ENCODE measurements at places on chromosomes 16 and 17.

DNA sequence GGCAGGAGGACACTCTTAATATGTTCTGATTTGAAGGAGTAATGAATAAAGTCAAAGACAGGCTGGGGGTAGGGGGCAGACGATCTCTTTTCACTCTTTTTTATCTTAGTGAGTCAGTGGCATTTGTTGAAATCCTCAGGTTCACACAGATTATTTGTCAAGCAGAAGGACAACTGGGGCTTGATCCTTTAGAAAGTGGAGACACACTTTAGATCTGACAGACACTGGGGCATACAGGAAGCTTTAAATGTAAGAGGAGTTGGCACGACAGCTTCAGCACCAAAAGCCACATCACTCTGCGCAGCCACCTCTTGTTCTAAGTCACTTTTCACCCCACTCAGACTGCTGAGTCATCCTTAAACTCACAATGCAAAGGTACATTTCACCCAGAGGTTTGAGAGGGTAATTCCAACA is 121.5 kb downstream of the STXBP4 start:
- DNase-seq = no peak

DNA sequence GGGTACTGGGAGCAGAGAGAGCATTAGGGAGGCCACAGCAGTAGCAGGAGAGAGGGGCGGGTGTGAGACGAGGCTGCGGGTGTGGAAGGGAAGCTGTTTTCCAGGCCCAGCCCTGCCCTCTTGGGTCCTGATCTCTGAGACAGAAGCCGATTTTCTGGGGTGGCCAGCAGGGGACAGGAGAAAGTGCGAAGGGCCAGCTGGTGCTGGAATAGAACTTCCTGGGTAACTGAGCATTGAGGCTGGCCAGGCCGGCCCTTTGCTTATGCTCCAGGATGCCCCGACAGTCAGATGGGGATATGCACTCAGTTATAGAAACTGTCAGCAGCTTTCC is 804 bp downstream of the BTBD17 start:
- no peak for DNase-seq

GRCh38 chr17:17348872-17349723 is 45.9 kb downstream of the NT5M start:
- DNase-seq = no peak

GRCh38 chr16:667780-668518 is at the start of gene RHOT2:
Gene RHOT2 (plus strand): TSS chr16:668132. CDS start chr16:668200, 68 bp downstream.
- no peak for DNase-seq

DNA sequence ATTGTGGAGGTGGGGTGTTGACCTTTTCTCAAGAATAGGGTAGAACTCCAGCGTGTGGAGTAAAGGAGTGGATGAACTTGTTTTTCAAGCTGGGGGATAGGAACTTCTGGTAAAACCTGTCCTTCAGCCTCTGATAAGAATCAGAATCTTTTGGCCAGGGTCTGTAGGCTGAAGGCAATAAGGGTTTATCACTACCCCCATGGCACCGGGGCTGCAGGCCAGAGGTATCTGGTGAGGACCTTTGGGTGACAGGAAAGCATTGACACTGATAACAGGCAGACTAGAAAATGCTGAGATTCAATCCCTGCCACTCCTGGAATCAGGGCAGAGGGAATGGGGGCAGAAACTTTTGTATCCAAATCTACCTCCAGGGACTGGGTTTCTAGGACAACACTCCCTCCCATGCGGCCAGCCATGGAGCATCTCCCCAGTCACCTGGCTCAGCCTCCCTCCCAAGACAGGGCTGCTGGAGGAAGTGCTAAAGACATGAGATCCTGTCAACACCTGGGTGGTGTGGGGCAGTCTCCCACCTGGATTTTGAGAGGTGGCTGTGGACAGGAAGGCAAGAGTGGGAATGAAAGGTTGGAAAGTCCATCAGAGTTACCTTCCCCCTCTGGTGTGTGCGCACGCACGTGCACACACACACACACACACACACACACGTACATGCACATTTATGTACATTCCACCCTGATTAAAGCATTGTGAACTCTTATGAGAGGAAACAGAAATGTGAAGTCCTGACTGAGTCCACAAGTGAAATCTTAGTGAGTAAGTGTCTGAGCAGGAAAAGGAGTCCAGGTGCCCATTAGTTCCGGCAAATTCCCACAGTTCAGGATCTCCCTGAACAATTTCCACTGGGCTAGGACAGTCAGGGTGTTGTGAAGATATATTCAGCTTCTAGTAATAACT is 53.1 kb upstream of the MARCHF10 start:
- no peak for DNase-seq

- no peak for DNase-seq
Observed at GRCh38 chr16:84111525-84111924, 5.2 kb downstream of the MBTPS1 start.

DNA sequence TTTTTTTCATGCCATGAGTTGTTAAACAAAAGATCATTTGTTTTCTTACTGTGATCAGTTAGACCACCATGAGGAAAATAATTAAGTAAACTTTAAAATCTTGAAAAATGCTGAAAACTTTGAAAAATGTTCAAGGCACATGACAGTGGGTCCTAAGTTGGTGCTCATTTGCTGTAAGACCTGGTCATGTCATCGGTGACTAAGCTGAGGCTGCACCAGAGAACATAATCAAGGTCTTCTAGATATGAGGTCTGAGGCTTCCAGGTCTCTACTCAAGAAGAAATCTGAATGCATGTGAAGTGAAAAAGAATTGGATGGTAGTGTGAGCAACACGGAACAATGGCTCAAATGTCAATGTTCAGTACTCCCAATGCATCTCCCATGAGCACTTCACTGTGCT is 87.6 kb downstream of the CFDP1 start:
- no peak for DNase-seq

GRCh38 chr17:38563362-38564253 is 42.1 kb downstream of the SRCIN1 start:
- DNase-seq = no peak

DNA sequence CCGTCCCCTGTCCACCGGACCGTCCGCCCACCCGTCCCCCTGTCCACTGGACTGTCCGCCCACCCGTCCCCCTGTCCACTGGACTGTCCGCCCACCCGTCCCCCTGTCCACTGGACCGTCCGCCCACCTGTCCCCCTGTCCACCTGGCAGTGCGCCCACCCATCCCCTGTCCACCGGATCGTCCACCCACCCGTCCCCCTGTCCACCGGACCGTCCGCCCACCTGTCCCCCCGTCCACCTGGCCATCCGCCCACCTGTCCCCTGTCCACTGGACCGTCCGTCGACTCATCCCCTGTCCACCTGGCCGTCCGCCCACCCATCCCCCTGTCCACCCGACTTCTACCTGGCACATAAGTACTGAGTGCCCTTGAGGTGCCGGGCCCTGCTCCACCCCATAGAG is 76.6 kb downstream of the LMF1 start:
- DNase-seq = no peak

DNA sequence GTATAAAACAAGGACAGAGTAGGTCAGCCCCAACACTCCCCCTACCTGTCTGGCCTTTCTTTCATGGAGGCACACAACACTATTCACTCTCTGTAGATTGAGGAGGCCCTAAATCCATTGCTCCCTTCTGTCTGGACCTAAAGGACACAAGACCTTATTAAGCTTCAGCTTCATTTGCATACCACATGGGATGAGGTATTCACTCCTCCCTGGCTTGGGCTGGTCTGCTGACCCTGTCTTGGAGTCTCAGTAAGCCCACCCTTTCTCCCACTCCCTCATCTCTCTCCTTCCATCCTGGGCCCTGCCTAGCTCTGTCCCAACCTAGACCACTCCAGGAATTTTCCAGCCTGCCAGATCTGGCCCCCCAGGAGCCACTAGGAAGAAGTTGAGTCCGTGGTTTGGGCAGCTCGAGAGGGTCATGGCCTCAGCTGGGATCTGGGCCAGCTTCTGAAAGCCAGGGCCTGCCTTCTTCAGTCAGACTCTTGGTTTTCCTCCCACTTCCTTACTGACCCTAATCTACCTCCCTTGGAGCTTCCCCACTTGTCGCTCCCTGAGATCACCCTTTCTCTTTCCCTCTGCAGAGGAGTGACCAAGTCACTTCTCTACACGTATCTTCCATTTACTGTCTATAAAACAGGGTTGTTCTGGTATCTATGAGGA is 6.5 kb upstream of the LLGL1 start:
- peak; percentile 8 for DNase-seq

- no peak for DNase-seq
Observed at GRCh38 chr17:73759324-73759723, 115.1 kb upstream of the SDK2 start.

DNA sequence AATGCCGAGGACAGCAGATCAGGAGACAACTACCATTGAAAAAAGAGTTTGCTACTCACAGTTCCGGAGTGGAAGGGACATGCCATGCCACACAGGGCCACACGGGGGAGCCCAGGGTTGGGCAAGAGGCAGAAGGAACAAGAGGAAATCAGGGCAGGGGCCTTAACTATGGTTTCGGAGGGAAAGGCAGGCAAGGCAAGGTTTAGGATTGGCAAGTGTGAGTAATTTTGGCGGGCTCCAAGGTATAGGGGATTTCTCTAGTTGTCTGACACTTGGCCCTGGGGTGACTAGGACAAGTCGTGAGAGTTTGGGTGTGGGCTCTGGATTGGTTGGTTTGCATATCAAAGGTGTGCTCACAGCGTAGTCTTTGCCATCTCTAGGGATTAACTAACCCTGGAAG is 27.0 kb upstream of the NTN1 start:
- DNase-seq = no peak

GRCh38 chr16:88526008-88526905 is 43.9 kb upstream of the ZC3H18 start:
- DNase-seq = no peak

GRCh38 chr17:59397316-59398073 is 66.0 kb downstream of the YPEL2 start:
- DNase-seq = no peak

DNA sequence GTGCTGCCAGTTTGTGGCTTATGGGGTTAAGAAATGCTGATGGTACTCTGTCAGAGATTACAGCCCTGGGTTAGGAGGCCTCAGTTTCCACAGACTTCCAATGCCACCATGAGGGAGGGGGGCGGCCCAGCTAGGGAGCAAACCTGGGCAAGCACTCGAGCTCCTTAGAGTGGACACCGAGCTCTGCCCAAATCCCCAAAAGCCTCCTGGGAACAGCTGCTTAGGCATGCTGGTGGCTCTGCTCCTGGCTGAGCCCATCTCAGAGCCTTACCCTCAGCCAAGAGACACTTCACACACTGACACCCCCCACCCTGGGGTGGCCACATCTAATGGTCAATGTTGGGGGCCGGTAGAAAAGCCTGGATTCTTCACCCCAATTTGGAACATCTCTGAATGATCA is 66.1 kb downstream of the C16orf78 start:
- no peak for DNase-seq

GRCh38 chr17:72274614-72275013 is 153.8 kb downstream of the SOX9 start:
- no peak for DNase-seq

- no peak for DNase-seq
Observed at GRCh38 chr17:30160419-30161172, 44.0 kb downstream of the NSRP1 start.

GRCh38 chr17:56545106-56545505 is 48.4 kb upstream of the NOG start:
- DNase-seq = no peak

DNA sequence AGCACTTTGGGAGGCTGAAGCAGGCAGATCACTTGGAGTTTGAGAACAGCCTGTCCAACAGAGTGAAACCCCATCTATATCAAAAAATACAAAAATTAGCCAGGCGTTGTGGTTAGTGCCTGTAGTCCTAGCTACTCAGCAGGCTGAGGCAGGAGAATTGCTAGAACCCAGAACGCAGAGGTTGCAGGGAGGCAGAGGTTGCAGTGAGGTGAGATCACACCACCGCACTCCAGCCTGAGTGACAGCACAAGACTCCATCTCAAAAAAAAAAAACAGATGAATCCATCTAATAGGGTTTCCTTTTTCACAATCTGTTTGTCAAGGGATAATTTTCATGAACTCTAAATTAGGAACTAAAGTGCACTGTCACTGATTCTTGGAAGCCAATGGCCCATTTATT is 99.0 kb downstream of the PARN start:
- DNase-seq = no peak

- no peak for DNase-seq
Observed at GRCh38 chr16:11506741-11507305, 79.9 kb downstream of the LITAF start.

DNA sequence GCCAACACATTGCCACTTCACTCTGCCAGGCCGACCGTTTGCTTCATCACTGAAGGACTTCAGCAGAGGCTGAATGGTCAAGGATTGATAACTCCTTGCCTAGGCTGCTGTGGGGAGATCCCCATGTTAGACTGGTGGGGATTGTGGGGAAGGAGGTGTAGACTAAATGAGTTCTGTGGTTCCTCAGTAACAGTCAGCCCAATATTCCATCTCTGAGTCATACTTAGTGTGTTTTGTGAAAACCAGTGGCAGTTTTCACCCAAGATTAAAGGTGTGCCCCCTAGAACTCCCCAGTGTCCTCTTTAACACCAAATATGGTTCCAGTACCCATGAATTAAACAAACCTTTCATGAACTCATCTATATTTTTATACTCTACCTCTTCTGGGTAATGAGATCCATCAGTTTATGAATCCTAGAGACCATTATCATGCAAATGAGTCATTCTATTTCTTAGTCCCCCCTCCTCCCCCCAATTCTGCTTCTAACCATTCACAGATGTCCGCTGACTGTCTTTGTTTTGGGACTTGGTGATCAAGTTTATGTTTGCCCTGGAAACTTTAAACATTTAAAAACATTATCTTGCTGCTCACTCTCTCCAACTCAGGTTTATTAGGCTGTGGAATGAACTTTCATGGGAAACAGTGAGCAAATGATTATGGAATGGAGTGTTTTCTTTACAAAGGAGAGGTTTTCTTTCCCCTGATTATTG is 66.8 kb upstream of the GAS7 start:
- DNase-seq = no peak

DNA sequence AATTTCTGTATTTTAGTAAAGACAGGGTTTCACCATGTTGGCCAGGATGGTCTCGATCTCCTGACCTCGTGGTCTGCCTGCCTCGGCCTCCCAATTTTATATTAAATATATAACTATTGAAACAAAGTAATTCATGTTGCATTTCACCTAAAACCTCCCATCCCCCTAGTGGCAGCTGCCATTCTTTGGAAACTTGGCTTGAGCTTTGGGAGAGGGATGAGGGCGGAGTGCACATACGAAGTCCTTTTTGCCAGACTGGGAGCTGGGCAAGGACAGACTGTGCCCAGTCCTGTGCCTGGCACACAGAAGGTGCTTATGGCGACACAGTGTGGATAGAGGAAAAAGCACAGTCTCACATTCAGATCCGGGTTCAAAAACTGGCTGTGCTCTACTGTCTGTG is 83.8 kb downstream of the NETO2 start:
- no peak for DNase-seq

- no peak for DNase-seq
Observed at GRCh38 chr16:78961464-78961863, 639.1 kb downstream of the MAF start.

DNA sequence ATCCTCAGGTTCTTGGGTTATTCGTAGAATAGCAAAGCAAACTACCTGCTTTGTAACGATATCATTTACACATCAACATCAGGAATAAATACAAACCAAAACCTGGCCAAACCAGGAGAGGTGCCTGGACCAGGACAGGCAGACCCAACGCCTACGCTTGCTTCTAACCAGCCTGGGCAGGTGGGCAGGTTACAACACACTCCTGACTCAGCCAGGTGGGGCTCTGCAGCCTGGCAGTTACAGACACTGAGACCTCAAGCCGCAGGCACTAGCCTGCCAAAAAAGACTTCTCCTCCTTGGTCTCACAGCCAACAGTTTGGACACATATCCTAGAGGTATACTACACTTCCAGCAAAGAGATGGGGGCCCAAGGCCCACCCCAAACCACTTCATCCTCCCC is 14.0 kb downstream of the ANKRD11 start:
- no peak for DNase-seq

- DNase-seq = no peak
Observed at GRCh38 chr17:70378076-70378475, 208.7 kb downstream of the KCNJ2 start.
